SK-N-SH (cell line): ENCODE measurements at places on chromosomes 1 and 21.

DNA sequence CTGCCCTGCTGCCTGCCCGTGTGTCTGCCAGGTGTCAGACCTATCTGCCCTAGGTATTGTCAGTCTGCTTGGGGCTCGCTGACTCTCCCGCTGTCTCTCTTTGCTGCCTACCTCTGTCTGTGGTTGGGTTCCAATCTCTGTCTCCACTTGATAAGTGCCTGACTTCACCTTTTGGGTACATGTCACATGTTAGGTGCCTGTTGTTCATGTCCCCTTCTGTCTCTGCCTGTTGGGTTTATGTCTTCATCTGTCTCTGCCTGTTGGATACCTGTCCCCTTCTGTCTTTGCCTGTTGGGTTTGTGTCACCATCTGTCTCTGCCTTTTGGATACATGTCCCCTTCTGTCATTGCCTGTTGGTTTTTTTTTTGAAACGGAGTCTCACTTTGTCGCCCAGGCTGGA lies 14.6 kb downstream of the RPS6KA1 start:
- no peak for DNase-seq

GRCh38 chr1:19327301-19327700 lies 15.2 kb downstream of the SLC66A1 start:
- no peak for DNase-seq

DNA sequence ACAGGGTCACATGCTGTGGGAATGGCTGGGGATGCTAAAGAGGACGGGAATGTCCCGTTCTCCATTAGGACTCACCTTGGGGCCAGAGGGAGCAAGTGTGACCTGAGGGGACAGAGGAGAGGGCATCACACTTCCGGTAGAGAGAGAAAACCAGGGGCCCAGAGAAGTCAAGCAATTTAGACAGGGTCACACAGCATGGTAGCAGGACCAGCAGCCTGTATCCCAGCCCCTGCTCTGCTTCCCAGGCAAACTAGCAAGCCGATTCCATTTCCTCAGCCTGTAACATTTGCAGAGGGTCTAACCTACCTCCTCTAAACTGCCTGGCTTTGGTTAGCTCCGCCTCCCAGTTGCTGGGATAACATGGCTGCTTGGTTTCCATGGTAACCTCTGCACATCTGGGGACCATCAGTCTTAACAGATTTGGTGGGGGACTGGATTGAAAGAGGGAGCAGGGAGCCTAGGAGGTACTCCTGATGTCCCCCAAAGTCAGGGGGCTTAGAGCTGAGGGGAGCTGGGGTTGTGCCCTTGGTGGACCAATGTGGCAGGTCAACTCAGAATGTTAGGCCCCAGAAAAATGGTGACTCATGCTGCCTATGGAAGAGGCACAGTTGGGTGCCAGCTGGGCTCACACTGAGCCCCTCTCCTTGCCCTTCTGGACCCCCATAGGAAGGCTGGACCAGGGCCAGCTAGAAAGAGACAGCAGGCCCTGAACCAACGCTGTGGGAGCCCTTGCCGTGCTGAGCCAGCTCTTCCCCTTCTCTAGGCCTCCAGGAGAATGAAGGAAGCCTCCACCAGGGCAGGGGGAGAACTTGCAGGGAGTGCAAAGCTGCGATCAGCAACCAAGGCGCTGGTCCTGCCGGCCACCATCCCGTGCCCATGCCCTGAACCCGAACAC lies 9.5 kb downstream of the COL16A1 start:
- DNase-seq: peak; percentile 75

- DNase-seq: peak; percentile 90
Observed at GRCh38 chr1:155320661-155321617, at the start of gene RUSC1. RUSC1 (plus strand) TSS chr1:155320894; CDS start chr1:155321774, 880 bp downstream.

DNA sequence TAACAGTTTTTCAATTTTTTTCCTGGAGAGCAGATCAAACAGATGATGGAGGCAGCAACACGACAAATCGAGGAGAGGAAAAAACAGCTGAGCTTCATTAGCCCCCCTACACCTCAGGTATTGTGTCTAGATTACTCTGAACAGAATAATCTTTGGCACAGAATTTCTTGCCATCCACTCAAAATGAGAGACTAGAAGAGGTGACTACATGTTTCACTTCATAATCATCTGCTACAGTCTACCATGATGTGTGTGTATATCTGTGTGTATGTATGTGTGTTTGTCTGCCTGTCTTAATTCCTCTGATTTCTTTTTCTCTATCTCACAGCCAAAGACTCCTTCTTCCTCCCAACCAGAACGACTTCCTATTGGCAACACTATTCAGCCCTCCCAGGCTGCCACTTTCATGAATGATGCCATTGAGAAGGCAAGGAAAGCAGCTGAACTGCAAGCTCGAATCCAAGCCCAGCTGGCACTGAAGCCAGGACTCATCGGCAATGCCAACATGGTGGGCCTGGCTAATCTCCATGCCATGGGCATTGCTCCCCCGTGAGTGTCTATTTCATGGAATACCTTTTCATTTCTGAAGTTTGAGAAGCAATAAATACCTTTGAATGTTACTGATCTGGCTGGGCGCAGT lies 11.4 kb downstream of the PRPF3 start:
- no peak for DNase-seq

GRCh38 chr1:226428791-226429461 lies 21.0 kb upstream of the PARP1 start:
- no peak for DNase-seq

- no peak for DNase-seq
Observed at GRCh38 chr1:107533436-107533835, 392.6 kb downstream of the NTNG1 start.

DNA sequence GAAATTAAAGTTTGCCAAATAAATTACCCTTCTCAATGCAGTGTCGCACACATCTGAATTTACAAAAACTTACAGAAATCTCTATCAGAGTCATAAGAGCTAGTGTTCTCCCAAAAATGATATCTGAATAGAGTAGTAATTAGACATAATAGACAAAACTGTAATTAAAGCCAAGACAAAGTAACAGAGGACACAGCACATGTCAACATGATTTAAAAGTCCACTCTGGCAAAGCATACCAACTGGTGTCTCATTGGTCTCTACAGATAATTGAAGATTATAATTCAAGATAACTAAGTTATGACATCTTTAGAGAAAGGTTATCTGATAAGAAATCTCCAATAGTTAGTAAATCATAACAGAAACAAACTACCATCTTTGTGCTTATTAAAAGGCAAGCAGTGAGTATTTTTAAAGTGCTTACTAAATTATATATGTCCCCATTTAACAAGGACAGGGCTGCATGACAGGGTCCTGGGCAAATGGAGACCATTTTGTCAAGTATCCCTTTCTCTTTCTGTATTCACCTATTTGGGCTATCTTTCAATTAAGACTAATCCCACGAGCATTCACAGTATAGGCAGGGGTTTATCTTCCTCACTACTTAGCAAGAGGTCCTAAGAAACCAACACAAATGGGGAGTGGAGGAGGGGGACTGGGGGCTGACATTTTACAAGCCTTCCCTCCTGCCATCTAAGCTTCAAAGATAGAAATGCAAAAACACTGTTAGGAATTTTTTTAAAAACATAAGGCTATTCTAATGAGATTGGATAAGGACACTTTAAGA lies 26.0 kb downstream of the PTP4A2 start:
- no peak for DNase-seq

GRCh38 chr1:154170547-154171222 lies 15.8 kb upstream of the NUP210L start:
- no peak for DNase-seq

- DNase-seq: no peak
Observed at GRCh38 chr1:113958691-113959090, 20.6 kb upstream of the OLFML3 start.

DNA sequence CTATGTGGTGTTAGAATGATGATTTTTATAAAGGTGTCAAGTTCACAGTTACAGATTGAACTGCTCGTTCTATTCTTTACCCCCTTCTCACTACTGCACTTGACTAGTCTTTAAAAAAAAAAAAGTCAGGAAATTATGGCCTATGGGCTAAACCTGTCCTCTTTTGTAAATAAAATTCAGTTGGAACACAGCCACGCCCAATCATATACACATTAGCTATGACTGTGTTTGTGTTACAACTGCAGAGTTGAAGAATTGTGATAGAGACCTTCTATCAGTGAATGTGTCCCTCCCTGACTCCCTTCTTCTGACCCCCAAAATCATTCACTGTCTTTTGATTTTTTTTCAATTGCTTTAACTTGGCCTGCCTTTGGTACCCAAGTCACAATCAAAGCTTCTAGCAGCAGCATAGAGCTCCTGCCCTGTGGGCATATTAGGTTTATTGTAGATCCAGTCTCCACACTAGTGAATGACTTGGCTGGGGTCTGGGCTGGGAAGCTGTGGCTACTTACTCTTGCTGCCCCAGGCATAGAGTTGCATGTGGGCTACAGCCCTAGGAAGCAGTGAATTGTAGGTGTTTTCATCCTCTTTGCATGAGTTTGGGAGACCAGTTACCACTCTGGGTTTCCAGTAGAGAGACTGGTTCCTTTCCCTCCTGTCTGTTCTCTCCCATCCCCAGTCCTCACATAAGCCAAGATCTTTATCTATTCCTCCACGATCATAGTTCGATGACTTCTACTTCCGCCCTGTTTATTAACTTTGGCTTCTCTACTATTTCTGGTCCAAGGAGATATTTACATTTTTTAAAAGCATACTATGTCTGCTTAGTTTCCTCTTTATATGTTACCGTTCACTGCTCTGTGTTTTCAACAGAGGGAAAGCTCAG lies 249.9 kb downstream of the FMN2 start:
- DNase-seq: no peak

DNA sequence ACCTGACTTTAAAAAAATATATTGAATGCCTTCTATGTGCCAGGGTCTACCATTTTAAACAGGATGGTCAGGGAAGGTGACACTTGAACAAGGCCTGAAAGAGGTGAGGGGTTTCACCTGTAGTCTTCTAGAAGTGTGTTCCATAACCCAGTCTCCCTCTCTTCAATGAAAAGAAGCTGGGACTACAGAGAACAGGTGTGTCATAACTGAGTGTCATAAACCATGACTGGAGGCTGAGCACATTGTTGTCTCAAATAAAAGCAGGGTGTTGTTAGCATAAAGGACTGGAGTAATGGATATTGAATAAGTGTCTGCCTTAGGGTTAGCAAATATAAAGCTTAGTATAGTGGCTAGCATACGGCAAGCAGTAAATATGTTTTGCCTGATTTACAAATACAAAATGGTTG lies 65.4 kb downstream of the SYDE2 start:
- DNase-seq: no peak

GRCh38 chr1:87753366-87753765 lies 424.7 kb downstream of the LMO4 start:
- DNase-seq: no peak

GRCh38 chr21:19648391-19648790 lies 1244.8 kb upstream of the TMPRSS15 start:
- no peak for DNase-seq

DNA sequence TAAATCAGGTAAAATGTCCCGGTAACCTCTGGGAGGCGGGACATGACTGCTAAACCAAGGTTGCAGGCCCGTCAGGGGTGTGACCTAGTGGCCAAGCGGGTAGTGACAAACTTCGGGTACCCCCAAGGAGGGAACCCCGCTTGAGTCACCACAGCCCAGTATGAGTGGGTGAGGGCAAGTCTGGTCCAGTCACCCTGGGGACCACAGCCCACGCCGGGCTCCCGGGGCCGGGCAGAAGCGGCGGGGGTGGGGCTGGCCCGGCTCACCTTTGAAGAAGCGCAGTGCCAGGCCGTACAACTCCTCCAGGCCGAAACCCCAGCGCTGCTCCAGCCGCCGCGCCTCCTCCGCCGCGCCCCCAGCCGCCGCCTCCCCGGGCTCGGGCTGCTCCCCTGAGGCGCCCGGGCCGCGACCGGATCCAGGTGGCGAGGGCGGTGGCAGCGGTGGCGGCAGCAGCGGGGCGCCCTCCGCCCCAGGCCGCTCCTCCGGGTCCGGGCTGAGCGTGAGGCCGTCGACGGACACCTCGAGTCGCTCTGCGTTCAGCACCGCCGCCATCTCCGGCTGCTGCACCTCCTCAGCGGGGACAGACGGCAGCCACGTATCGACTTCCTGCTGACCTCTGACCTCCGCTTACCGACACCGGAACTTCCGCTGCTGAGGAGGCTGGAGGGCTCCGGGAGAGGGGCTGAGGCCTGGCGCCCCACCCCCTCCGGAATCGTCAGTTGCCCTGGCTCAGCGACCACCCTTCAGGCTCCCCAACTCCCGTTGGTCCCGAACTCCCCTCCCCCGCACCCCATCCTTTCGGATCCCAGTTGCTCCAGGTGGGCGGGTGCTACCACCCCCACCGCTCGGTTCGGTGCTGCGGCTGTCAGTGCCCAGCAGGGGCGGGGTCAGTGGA lies at the start of gene ACBD3:
Gene ACBD3, minus strand, starts transcription at position 618 of the 895 bp plus-strand sequence. Its CDS starts 66 bp downstream, at position 552.
- peak; percentile 98 for DNase-seq

DNA sequence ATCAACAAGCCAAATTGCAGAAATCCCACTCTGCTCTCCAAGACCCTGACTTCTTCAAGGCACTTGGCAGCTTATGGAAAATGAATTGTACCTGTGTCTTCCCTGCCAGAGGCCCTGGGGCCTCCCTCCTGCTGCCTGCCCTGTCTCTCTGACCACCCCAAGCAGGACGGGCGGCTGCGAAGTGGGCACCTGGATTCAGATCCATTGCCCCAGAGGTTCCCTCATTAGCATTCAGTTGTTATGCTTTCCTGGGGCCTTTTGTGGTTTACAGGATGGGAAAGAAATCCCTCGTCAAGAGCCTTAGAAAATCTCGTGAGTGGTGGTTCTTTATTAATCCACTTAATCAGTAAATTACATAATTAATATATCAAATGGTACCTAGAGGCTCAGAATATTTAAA lies 179.3 kb downstream of the TNR start:
- DNase-seq: no peak
